ENCODE measurements at places on chromosomes 3 and 15.

DNA sequence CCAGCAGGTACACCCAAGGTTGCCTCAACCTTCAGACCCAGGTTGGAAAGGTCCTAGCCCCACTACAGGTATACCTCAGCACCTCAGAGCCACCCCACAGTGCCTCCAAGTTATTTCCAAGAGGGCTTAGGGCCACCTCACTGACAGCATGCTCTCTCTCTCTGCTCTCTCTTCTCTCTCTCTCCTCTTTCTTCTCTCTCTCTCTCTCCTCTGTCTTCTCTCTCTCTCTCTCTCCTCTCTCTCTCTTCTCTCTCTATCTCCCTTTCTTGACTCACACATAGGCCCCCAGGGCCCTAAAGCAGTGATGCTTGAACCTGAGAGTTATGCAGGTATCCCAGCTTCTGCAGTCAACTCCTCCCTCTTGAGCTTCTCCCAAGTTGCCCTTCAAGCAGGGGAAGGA is 4.2 kb downstream of the CAV3 start:
- DNase-seq, result no peak

DNA sequence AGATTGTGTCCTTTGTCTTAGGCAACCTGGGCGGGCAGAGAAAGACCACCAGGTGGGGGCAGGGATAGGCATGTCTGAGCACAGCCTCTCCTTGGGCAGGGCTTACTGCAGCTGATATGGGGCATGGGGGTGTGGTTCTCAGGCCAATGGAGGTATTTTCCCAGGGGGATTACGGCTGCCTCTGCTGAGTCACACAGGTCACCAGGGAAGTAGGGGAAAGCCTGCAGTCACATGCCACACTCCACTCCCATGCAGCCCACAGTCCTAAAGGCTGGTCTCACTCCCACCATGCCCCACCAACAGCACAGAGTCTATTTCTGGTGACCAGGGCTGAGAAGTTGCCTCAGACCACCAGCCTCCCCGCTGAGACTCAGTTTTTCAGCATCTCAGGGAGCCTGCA is 466.4 kb downstream of the DIPK2A start:
- peak; percentile 27 for DNase-seq

DNA sequence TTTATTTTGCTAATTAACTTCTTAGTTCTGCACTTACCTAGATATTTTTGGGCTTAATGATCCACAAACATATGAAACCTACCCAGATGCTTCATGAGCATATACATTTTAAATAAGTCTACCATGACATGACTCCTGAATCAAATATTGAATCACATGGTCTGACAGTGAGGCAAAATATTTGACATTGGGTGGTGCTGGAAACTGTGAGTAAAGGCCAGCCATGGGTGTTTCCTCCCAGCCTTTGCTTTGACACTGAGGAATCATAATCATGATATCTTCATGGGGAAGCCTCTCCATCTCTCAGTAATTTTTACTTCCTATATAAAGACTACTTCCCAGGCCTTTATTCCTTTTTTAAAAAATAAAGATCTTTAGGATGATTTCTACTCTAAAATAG is 22.8 kb upstream of the SSR3 start:
- no peak for DNase-seq

DNA sequence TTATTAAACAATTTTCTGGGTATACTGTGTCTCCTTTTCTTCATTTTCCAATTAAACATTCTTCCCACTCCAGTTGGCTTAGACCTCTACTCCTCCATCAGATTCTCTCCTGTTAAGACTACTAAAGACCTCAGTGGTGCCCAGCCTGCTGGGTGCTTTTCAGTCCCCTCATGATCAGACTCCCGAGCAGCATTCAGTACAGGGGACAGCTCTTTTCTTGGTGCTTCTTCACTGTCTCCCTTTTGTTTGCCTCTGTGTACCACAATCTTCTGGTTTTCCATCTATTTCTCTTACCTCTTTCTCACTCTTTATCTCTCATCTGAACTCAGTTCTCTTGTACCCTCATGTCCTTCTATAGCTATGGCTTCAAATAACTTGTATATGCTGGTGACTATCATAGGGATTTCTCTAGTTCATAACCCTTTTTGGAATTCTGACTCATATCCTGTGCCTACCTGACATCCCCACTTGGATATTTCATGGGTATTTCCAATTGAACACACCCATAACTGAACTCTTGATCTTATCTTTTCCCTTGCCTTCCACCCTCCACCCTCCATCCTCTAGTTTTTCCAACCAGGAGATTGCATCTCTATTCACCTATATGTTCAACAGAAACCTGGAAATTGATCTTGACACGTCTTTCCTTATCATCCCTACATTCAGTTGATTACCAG is 55.6 kb upstream of the ABHD10 start:
- DNase-seq, result no peak

- no peak for DNase-seq
Observed at GRCh38 chr3:182182531-182182968, 470.8 kb downstream of the SOX2 start.

DNA sequence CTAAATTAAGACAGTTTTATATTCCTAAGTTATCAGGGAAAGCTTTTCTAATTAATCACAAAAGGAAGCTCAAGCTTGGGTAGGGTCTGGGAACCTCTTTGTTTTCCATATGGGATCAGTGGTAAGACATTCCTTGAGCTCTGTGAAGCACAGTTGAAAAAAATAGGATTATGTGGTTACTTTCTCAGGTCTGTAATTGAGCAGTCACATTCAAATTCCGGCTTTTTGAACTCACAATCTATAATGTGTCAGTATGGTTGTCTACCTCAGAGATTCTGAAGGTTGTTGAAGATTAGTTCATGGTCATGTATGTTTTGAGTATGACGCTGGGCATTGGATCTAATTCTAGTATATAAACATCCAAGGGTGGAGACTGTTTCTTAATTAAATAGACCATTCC is 364.5 kb downstream of the LPP start:
- no peak for DNase-seq

DNA sequence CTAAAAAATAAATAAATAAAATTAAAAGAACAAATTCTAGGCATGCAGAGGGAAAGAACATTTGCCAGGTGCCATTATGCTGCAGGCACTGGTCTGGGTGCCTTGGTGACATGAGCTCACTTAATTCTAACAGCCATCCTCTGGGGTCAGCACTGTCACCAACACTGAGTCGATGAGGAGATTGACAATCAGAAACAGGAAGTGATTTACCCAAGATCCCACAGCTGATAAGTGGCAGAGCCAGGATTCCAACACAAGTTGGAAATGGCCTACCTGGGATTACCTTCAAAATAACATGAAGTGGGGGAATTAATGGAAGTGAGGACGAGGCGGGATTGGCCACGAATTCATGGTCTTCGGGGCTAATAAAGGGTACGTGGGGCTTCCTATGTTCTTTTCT is 3.6 kb downstream of the PLIN1 start:
- no peak for DNase-seq

GRCh38 chr3:78880603-78881461 is 887.0 kb downstream of the ROBO1 start:
- no peak for DNase-seq

DNA sequence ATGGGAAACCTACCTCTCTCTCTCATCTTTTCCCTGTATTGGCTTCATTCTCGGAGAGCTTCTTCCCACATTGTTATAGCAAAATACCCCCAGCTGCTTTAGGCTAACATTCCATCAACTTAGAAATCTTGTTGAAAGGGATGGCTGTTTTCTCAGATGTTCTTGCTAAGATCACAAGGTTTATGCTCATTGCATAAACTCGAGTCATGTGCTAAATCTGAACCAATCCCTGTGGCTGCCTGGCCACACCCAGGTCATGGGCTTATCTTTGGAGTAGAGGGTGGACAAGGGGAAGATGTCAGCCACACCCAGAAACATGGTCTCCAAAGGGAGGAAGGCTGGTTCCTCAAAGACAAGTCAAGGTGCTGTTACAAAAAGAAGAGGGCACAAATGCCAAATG is 150.6 kb upstream of the UMPS start:
- DNase-seq, result no peak

DNA sequence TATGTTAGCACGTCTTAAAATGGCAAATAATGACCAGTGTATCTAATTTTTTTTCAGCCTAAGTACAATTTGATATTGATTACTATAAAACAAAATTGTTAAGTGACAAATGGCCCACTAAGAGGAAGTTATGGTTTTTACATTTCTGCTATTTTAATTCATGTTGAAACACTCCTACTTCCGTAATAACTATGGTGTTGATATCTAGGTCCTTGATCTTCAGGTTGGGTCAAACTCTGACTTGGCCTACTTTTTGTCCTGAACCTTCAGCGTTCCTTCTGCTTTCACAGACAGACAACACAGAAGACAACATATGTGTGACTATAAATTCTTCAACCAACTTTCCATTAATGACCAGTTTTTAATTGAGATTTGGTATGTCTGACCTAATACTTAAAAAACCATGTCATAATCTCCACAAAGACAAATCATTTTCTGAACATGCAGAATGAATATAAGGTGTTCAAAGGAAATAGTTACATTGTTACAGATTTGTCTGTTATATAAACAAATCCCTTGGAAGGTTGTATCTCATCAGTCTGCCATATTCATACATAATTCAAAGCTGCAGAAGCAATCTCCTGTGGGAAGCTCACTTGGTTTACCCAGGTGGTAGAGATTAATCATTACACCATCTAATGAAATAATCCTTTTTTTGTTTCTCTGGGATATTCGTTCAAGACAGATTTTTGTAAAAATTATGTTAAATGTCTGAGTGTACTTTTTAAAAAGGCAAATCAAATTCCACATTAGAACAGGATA is 92.1 kb upstream of the TSPAN3 start:
- DNase-seq, result no peak

DNA sequence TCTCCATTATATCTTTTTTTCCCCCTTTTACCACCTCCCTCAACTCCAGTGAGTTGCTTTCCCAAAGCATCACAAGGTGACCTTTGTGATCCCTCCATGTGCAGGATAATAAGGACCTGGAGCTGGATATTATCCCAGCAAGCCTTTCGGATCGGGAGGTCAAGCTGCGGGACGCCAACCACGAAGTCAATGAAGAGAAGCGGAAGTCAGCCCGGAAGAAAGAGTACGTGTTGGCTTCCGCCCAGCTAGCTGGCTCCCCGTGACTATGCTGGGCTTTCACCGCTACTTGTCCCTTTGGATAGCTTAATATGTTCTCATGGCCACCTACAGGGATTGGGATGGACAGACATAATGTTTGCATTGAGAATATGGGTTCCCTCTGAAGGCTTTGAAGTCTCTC is 273.7 kb upstream of the UMPS start:
- DNase-seq, result no peak

DNA sequence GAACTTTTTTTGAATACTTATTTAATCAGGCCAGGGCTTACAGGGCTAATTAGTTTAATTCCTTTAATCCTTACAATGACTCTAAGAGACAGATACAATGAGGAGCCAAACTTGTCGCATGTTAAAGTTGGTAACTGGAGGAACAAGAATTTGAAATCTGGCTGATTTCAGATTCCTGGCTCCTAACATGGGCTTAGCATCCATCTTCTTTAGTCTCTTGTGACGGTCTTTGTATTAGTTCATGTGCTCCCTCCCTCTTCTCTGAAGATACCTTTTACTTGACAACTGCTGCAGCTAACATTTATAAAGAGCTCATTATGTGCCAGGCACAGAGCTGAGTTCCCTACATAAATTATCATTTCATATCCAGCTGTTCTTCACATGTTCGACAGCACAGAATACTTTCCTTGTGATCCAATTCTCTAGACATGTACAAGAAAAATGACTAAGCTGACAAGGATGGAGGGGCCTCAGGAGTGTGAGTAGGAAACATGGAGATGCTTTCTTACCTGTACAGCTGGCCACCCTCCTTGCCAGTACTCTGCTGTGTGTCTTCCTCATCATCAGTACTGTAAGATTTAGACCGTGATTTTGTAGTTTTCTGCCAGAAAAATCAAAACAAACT is 206.8 kb upstream of the STRIT1 start:
- DNase-seq, result no peak

GRCh38 chr3:174547801-174548435 is 311.2 kb upstream of the NAALADL2 start:
- DNase-seq, result no peak

DNA sequence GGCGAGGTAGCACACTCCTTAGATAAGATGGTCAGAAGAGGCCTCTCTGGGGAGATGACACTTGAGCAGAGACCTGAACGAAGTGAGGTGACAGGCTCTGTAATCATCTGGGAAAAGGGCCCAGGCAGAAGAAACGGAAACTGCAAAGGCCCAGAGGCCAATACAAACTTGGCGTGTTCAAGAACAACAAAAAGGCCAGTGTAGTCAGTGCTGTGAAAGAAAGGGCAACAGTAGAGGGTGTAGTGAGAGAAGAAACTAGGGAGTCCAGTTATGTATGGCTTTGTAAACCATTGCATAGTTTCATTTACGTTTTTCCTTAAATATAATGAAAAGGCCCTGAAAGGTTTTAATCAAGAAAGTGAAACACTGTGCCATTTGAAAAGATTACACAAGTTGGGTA is 31.8 kb downstream of the PLD1 start:
- DNase-seq, result no peak

DNA sequence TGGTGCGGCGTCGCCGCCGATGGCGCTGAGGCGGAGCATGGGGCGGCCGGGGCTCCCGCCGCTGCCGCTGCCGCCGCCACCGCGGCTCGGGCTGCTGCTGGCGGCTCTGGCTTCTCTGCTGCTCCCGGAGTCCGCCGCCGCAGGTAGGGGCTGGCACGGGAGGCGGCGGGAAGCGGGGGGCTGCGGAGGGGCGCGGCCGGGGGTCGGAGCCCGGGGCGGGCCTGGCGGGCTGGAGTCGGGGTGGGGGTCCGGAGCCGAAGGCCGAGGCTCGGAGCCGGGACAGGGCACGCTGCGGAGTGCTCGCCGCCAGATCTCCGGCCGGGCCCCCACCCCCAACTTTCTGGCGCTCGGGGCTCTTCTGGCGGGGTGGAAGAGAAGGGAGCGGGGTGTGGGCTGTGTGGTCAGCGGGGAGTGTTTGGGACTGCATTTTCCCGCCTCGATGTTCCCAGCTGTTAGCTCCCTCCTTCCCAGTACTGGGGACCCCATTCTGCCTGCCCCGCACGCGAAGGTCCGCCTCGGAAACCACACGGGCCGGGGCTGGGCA is 299 bp downstream of the TYRO3 start:
- no peak for DNase-seq

DNA sequence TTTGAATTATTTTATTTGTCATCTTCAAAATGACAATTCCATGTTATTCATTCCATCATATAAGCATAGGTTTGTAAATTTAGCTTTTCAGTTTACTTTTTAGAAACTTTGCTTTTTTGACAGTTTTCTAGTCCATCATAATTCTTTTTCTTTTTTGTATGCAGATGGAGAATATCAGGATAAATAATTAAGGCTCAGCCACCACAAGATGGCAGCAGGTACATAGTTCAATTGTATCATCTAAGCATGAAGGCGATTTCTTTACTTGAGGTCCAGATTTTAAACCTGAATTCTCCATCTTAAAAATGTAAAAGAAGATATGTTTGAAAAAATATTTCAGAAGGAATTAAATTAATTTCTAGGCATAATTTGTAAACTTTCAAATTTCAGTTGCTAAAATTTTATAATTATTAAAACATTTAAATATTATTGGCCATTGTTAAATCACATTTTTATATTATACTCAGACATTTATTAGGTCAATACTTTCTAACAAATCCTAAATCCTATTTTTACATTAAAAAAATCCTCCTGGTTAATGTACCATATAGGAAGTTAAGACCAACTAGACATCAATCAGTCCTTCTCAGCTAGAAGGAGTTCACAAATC is 15.1 kb downstream of the PLSCR5 start:
- DNase-seq, result peak; percentile 9

Data from NT2/D1 (cell line).